Activated naive CD4-positive, alpha-beta T cell (primary cell): ENCODE measurements at places on chromosomes 2 and 18.

DNA sequence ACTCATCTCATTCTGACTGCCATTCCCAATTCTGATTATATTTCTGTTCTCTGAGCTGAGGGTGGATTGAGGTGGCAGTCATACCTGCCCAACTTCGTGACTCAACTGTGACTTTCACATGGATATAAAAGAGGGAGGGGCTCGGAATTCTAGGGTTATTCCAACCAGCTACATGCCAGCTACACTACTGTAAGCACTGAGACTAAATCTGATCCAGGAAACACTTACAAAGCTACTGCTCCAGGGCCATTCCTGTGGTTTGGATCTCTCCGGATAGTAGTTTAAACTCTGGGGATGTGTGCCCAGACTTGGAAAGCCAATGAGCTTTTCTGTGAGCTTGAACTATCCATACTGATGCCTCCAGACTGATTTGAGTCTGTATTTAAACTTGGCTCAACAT is 7.9 kb downstream of the MAP2 start:
- DNase-seq = no peak

GRCh38 chr18:44686156-44686555 is 5.5 kb downstream of the SETBP1 start:
- no peak for DNase-seq

GRCh38 chr2:32118055-32118454 is 47.6 kb upstream of the SLC30A6 start:
- no peak for DNase-seq

- DNase-seq = no peak
Observed at GRCh38 chr2:177225965-177226360, 13.4 kb downstream of the HNRNPA3 start.

DNA sequence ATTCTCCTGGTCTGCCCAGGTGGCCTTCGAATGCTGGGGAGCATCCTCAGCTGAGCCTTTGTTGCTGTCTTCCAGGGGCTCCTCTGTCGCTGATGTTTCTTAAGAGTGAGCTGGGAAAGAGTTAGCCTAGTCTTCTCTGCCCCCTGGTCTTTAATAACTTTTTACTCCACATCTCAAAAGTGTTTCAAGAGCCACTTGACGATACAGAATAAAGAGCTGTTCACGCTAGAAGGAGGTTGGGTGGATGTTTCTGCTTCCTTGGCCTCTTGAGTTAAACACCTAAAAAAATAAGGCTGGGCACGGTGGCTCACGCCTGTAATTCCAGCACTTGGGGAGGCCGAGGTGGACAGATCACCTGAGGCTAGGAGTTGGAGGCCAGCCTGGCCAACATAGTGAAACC is 2.8 kb upstream of the BUB1 start:
- no peak for DNase-seq

DNA sequence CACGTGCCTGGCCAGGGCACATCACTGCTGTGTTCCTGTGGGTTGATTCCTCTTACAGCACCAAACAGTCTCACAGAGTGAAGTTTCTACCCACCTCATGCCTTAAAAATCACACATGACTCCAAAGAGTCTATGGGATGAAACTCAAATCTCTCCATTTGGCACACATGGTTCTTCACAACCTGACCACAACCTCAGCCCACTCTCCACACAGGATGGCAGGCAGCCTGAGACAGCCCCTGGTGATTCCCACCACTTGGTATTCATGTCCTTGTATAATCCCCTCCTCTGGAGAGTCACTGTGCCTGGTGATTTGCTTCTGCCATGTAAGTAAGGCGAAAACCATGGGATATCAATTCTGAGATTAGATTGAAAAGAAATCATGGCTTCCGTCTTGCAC is 46.2 kb downstream of the LBH start:
- no peak for DNase-seq

DNA sequence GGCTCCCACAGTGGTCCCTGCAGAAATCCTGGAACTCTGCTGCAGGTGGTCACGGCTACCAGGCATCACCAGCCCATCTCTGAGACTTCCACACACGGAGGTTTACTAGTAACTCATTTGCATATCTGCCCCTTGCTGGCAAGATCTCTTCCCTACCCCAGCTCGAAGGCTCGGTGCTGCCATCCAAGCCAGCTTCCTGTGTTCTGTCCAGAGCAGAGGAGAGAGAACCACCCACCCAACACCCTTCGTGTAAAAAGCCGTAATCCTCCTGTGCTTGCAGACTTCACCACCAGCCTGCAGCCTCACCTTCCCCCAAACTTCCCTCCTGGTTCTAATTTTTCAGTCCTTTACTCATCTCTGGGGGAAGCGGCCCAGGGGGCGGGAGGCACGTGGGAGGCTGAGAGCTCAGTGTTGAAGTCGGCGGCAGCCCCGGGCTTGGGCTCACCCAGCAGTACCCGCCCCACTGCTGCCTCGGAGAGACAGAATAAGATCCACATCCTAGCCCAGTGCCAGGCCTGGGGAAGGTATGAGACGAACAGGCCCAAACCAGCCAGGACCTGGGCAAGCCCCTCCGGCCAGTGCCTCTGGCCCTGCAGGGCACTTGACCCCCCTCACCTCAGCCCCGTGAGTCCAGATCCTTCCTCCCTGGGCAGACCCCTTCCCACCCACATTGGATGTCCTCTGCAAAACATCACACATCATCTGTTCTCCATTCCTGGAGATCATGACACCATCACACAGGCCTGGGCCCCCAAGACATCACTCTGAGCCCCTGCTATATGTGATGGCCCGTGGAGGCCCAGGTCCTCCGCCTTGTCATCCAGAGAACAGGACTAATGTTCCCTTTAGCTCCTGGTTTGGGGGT is 145.8 kb upstream of the ID2 start:
- no peak for DNase-seq

GRCh38 chr2:210528716-210529115 is 27.7 kb upstream of the CPS1 start:
- no peak for DNase-seq
